ENCODE measurements at places on chromosomes 11 and 22. TPM values are rescaled to one million over a fixed set of nuclear protein-coding genes. Genes with fewer than 3 reads are reported as not detected.

FGF3 gene
- not detected for total RNA-seq

INS gene
- not detected for total RNA-seq

UBQLNL gene
- total RNA-seq: 0.11 TPM

NRGN gene
- 6.4 TPM for total RNA-seq

MRGPRX3 gene
- total RNA-seq: not detected

GGT5 gene
- 12.2 TPM for total RNA-seq

ACCSL gene
- not detected for total RNA-seq

SLC16A8 gene
- not detected for total RNA-seq

ALDH3B1 gene
- 5.1 TPM for total RNA-seq

MMP1 gene
- total RNA-seq: 0.11 TPM

MISFA gene
- total RNA-seq: 6.4 TPM

IGSF9B gene
- 85.3 TPM for total RNA-seq

B3GAT1 gene
- 0.27 TPM for total RNA-seq

APOBEC3H gene
- not detected for total RNA-seq

OR4C13 gene
- total RNA-seq: not detected

TRIM51 gene
- total RNA-seq: not detected

MS4A3 gene
- 0.57 TPM for total RNA-seq

C11orf52 gene
- total RNA-seq: 2.6 TPM

C11orf87 gene
- total RNA-seq: 0.03 TPM

CRYBB2 gene
- total RNA-seq: not detected

PDE2A gene
- 28.8 TPM for total RNA-seq

JHY gene
- 1.3 TPM for total RNA-seq

OR52H1 gene
- total RNA-seq: not detected

UCP3 gene
- 0.54 TPM for total RNA-seq

C11orf21 gene
- 23.2 TPM for total RNA-seq

OR56A3 gene
- total RNA-seq: not detected

LRRC56 gene
- total RNA-seq: 0.38 TPM

DEPDC7 gene
- total RNA-seq: 0.30 TPM

H19 gene
- 656 TPM for total RNA-seq

SLC37A4 gene
- total RNA-seq: 3.9 TPM

OR2AG1 gene
- not detected for total RNA-seq

ACR gene
- total RNA-seq: 0.40 TPM

NRXN2 gene
- total RNA-seq: 3.5 TPM

LRRC10B gene
- total RNA-seq: 0.65 TPM

SLC25A17 gene
- total RNA-seq: 4.5 TPM

SLC25A18 gene
- total RNA-seq: 0.11 TPM

NNMT gene
- total RNA-seq: 72.9 TPM

LRRC74B gene
- not detected for total RNA-seq

USH1C gene
- total RNA-seq: not detected

PRR33 gene
- 0.75 TPM for total RNA-seq

MUC6 gene
- total RNA-seq: not detected

CD44 gene
- 55.6 TPM for total RNA-seq

GLB1L2 gene
- 0.57 TPM for total RNA-seq

HMOX1 gene
- total RNA-seq: 17.3 TPM

OR6A2 gene
- not detected for total RNA-seq

XKR3 gene
- not detected for total RNA-seq

ADAMTS15 gene
- total RNA-seq: 8.5 TPM

OR8K3 gene
- not detected for total RNA-seq

C11orf97 gene
- not detected for total RNA-seq

CCDC73 gene
- total RNA-seq: not detected
